Foreskin keratinocyte (primary cell): ENCODE measurements at places on chromosomes 6 and 20. TPM values are rescaled to one million over a fixed set of nuclear protein-coding genes. Genes with fewer than 3 reads are reported as not detected.

The MCM8 gene
- polyA plus RNA-seq, result 4.6 and 5.7 TPM in 2 replicates

The OXT gene
- not detected in 2 replicates for polyA plus RNA-seq

The OR2J3 gene
- polyA plus RNA-seq, result not detected in 2 replicates

The GLP1R gene
- polyA plus RNA-seq, result not detected in 2 replicates

The ZBTB2 gene
- polyA plus RNA-seq, result 6.6 and 8.1 TPM in 2 replicates

The PRL gene
- polyA plus RNA-seq, result not detected in 2 replicates

The SRMS gene
- 0.04 and 0.09 TPM in 2 replicates for polyA plus RNA-seq

The LAMA2 gene
- 0.58 and 0.79 TPM in 2 replicates for polyA plus RNA-seq

The RNF182 gene
- polyA plus RNA-seq, result 0.27 and 0.30 TPM in 2 replicates

The FOXS1 gene
- not detected in 2 replicates for polyA plus RNA-seq

- DNase-seq, result no peak
Observed at GRCh38 chr6:90238496-90239266, 58.0 kb downstream of the BACH2 start.

GRCh38 chr6:33877982-33878535, 74.3 kb upstream of the MLN start:
- DNase-seq, result no peak

DNA sequence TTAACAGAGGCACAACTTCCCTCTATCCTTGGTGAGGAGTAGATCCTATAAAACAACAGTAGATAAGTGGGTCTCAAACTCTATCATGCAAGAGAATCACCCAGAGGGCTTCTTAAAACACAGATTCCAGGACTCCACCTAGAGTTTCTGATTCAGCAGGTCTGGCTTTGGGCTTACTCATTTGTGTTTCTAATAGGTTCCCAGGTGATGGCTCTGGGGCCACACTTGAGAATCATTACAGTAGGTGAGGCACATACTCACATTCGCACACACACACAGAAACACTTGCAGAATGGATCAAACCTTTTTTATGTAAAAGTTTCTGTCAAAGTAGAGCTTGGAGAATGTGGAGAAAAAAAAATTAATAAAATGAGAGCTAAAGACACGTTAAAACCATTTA, 52.4 kb downstream of the TMEM242 start:
- DNase-seq, result no peak

- peak; percentile 79 for DNase-seq
Observed at GRCh38 chr6:36955671-36956445, 1.3 kb downstream of the PI16 start.

- no peak for DNase-seq
Observed at GRCh38 chr6:165566088-165566828, 96.8 kb downstream of the PDE10A start.

- no peak for DNase-seq
Observed at GRCh38 chr6:21331235-21331634, 262.3 kb upstream of the SOX4 start.

GRCh38 chr6:28638787-28639430, 113.2 kb downstream of the GPX5 start:
- no peak for DNase-seq

DNA sequence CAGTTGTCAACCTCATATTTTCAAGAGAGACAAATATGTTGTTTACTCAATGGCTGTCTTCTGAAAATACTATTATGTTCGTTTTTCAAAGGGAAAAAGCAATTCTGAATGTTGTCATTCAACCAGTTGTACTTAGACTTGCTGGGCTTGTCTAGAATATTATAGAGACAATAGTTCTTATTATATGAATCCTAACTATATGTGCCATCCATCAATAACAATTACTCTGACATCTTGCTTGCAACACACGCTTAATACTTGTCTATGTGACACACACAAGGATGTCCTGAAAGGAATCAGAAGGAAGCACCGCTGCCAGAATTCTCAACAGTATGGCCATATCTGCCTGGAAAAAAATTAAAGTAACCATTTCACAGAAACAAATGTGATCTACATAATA, 283.3 kb upstream of the NRSN1 start:
- DNase-seq, result no peak

- peak; percentile 66 for DNase-seq
Observed at GRCh38 chr20:462199-462991, at the start of gene TBC1D20. Gene TBC1D20 (minus strand): TSS chr20:462533. CDS start chr20:462405, 128 bp downstream.

- no peak for DNase-seq
Observed at GRCh38 chr20:47397652-47398301, 41.3 kb upstream of the ZMYND8 start.

GRCh38 chr6:113654396-113654795, 202.7 kb upstream of the MARCKS start:
- peak; percentile 96 for DNase-seq

DNA sequence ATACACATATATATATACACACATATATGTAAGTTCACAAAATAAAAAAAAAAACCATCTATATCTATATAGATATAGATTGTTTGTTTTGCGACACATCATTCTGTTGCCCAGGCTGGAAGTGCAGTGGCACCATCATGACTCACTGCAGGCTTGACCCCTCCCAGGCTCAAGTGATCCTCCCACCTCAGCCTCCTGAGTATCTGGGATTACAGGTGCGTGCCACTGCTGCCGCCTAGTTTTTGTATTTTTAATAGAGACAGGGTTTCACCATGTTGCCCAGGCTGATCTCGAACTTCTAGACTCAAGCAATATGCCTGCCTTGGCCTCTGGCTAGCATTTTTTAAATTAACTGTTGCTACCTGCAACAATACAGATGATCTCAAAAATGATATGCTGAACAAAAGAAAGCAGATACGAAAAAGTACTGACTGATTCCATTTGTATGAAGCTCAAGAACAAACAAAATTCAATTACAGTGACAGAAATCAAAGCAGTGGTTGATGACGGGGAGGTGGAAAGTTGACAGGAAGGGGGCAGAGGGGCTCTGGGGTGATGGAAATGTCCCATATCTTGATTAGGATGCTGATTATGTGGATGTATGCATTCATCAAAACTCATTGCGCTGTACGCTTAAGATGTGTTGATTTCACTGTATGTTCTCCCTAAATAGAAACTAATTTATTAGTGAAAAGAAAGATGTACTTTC, 49.6 kb downstream of the ATXN1 start:
- peak; percentile 72 for DNase-seq

GRCh38 chr20:10536531-10536930, 101.4 kb downstream of the SLX4IP start:
- DNase-seq, result no peak

GRCh38 chr6:137768935-137769334, 98.1 kb upstream of the TNFAIP3 start:
- no peak for DNase-seq

DNA sequence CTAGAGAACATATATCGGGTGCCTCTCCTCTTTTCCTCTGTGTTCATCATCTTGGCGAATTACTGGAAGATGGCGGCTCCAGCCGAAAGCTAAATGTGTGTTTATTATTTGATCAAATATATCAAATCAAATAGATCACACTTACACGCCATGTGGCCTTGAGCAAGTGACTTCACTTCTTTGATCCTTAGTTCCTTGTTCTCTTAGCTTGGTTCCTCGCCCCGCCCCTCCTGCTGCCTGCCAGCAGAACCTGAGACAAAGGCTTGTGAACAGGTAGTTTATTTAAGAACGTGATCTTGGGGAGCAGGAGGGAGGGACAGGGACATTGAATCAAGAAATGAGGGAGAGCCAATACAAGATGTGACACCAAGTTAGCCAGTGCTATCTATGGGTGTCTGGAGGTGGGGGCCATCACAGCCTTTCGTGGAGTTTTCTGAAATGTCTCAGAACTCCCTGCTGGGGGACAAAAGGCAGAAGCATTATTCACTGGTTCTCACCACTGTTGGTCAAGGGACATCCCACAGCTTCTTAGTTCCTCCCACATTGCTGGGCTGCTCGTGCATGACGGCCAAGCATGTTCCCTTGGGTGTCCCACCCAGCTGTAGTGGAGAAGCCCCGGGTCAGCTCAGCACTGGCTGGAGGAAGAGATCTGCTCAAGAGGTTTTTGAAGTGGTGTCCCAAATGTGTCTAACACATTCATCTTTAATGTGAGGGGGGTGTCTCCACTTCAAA, 44.9 kb upstream of the RNF24 start:
- no peak for DNase-seq

DNA sequence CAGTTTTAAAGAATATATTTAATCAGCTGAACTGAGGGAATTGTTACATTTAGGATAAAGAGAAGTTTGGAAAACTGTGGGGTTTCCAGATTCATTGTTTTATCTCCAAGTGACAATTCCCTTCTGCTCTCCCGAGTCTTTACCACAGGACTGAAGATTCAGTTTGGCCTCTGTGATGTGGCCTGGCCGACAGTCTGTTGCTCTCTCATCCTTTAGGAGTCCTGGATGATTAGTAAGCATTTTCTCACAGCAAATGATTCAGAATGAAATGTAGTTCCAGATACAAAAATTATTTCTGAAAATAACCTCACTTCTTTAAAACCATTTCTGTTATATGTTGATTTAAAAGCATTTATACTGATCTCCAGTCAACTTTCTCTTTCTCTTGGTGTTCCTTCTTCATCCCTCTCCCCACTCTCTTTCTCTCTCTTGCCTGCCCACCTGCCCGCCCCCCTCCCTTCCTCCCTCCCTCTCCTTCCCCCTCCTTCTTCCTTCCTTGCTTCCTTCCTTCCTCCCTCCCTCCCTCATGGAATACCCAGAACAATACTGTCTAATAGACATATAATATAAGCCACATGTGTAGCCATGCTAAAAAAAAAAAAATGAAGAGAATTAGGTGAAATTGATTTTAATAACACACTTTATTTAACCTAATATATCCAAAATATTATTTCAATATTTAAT, 254.9 kb downstream of the PRL start:
- peak; percentile 20 for DNase-seq

DNA sequence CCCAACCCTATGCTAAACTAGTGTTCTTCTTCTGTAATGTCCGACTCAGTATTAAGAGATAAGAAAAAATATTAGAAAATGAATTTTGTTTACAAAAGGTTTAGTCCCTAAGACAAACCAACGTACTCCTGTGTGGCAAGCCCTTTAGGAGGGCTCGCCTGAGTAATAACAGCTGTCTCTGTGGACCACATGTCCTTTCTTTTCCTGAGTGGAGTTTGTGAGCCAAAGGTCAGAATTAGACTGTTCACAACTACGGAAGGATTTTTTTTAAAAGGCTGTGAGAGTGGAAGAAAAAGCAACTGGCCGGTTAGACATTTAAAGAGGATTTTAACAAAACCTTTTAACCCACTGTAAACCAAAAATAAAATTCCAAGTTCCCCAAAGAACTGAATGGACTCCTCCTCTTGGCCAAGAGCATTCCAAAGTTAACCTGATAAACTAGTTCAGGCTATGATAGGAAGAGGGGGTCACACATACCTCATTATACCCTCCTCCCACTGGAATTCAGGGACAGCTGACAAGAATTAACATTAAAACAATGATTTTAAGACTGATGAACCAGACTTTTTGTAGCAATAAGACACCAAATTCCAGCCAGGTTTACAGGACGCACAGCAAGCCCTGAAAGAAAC, 43.5 kb downstream of the FAM184A start:
- no peak for DNase-seq
